ENCODE measurements at places on chromosomes 16 and 17. TPM values are rescaled to one million over a fixed set of nuclear protein-coding genes. Genes with fewer than 3 reads are reported as not detected.

PRR35 gene
- not detected for total RNA-seq

TTLL6 gene
- 0.05 TPM for total RNA-seq

EFNB3 gene
- not detected for total RNA-seq

ARHGAP27 gene
- total RNA-seq, result 171 TPM

PDP2 gene
- 2.8 TPM for total RNA-seq

GPR142 gene
- 1.3 TPM for total RNA-seq

C16orf87 gene
- 3.6 TPM for total RNA-seq

GRIN2C gene
- 0.03 TPM for total RNA-seq

AANAT gene
- total RNA-seq, result not detected

CIITA gene
- total RNA-seq, result not detected

WNK4 gene
- 8.6 TPM for total RNA-seq

SRCIN1 gene
- total RNA-seq, result 4.9 TPM

ICAM2 gene
- total RNA-seq, result 0.64 TPM

ENPP7 gene
- not detected for total RNA-seq

All from HT-29 (cell line).